ENCODE measurements at places on chromosomes 5 and 9.

DNA sequence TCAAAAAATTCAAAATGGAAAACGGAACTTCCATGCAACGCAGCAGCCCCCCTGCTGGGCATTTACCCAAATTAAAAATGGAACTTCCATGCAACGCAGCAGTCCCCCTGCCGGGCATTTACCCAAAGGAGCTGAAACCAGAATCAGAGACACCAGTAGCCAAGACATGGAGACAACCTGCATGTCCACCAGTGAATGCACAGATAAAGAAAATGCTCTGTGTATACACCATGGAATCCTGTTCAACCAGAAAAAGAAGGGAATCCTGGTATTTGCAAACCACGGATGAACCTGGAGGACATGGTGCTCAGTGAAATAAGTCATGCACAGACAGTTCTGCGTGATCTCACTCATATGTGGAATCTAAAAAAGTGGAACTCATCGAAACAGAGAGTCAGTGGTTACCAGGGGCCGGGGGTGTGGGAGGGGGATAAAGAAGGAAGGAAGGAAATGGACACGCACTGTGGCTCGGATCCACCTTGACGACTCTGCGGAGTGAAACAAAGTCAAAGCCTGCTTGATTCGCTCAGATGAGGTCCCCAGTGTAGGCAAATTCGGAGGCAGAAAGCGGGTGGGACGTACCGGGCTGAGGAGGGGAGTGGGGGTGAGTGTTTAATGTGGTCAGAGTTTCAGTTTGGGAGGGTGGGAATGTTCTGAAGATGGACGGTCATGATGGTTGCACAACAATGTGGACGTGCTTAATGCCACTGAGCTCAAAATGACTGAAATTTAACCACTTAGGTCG lies 40.2 kb upstream of the EXOC3 start:
- DNase-seq: no peak

DNA sequence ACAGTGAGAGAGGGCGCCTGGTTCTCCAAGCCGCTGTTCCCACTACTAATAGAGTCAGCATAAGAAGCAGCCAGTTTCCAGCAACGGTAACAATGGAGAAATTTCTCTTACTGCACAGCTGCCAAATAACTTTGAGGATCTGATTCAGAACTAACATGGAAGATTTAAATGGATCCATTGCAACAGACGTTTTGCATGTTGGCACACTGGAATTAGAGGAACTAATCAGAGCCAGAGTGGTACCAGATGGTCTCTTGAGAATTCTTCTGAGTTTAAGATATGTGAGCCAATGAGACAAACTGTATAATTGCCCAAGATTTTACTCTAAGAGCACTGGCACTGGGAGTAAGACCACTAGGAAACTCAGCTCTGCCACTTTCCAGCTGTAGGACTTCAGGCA lies 186.5 kb downstream of the EFNA5 start:
- no peak for DNase-seq

DNA sequence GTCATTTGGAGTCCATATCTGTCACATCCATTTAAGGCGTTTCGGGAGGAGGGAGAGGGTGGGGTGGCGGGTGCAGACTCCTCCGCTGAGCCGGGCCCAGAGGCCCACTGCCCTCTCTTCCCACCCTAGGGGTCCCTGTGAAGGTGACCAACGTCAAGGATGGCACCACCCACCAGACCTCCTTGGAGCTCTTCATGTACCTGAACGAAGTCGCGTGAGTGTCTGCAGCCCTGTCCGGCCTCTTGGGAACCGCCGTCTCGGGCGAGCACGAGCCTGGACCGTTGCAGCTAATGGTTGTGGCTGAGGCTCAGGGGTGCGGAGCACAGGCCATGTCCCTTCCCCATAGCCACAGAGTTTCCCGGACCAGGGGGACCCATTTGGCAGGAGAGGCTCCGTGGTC lies 34.8 kb downstream of the ASS1 start:
- DNase-seq: no peak

GRCh38 chr9:1013021-1013420 lies 36.6 kb downstream of the DMRT3 start:
- no peak for DNase-seq

DNA sequence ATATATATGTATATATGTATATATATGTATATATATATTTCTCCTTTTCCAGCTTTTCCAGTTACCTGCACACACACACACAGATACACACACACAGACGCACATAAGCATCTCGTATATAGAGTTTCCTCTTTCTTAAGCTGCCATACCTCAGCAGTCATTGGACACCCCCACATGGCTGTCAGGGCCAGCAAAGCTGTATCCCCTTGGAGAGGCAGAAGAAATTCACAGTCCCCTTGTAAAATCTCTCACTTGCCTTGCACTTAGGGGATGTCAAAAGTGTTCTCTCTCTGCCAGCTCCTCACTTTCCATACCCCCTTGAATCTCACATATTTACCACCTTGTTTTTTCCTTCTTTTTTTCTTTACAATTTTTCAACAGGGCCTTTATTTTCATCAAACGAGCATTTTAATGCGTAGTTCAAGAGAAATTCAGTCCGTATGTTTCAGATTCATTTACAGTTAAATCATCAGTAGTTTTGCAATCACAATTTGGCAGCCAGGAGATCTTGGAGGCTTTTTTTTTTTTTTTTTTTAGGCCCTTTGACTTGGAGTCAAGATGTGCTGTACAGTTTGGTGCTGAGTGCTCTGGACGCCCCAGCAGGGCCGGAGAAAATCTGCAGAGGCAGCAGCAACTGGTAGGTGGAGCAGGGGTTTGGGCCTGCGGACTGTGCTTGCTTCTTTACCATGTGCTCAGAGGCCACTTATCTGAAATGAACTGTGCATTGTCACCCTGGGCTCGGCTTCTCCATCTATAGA lies 244.9 kb upstream of the KLF4 start:
- no peak for DNase-seq

- no peak for DNase-seq
Observed at GRCh38 chr9:16131264-16131663, 578.4 kb downstream of the CCDC171 start.

GRCh38 chr5:151703227-151703626 lies 16.5 kb upstream of the SPARC start:
- DNase-seq: no peak

- DNase-seq: no peak
Observed at GRCh38 chr9:38685535-38685934, 34.4 kb downstream of the FAM240B start.

DNA sequence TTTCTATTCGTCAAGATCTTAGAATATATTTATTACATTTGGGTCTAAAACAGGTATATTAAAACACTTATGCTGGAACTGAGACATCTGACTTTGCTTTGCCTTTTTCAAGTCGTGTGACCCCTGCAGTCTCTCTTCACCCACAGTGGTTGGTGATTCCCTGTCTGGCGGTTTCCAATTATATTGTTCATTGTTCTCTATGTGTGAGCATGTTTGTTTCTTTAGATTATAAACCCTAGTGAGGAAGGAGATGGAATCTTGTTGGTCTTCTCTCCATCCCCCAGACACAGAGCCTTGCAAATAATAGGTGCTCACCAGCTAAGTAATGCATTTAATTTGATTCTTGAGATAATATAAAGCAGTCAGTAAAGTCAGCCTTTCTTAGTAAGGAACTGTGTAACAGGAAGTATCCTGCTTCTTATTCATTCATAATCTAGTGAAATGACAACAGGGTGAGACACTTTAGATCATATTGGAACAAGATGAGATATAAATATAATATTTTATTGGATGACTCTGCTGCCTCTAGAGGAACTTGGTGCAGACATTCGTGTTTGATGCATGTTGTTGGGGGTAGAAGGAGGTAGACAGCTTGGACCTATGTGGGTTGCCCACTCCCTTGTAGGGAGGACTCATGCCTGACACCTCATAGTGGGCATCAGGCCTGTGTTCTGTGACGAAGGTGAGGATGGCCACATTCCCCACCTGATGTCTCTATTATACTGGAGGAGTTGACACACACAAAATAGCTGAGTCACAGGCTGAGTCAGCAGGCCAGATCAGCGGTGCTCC lies 88.1 kb downstream of the FGF1 start:
- no peak for DNase-seq

- DNase-seq: no peak
Observed at GRCh38 chr5:5454391-5454790, 31.9 kb downstream of the ICE1 start.

- no peak for DNase-seq
Observed at GRCh38 chr9:114344692-114345091, 15.0 kb downstream of the ORM2 start.

DNA sequence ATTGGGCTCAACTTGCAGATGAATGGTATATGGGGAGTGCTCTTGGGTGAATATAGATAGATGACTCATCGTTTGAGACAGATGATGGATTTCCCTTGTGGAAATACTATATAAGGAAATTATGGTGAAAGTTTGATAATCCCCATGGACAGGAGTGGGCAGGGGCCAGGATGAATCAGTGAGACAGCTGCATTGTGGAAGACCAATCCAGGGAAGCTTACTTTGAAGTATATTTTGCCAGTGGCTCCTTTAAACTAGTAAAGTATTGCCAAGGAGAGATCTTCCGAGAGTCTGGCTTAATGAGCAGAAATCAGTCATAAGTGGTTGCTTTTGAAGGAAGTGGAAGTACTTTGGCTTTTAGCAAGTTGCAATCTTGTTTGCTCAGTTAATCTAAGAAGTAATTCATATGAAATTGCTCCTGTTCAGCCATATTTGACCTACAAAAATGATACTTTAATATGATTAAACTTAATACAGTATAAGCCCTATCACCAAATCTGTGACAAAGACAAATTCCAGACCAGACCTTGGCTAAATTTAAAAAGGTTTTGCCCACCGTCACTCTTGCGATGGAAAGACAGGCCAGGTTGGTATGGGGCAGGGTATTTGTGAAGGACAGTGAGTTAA lies 9.3 kb upstream of the TNC start:
- DNase-seq: no peak

DNA sequence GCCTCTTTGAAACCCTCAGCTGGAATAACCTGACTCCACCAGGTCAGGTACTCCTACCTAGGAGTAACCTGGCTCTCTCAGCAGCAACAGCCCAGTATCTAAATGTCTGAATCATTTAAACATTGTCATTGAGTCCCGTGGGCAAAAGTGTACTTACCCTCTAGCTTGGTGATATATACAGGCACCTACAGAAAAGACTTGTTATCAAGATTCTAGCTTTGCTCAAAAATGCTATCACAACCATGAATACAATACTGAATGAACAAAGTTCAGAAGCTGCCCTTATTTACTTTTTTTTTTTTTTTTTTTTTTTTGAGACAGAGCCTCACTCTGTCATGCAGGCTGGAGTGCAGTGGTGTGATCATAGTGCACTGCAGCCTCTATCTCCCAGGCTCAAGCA lies 268.2 kb downstream of the ZNF608 start:
- no peak for DNase-seq

GRCh38 chr9:88746029-88746742 lies 211.2 kb downstream of the NXNL2 start:
- no peak for DNase-seq

- DNase-seq: no peak
Observed at GRCh38 chr5:154273963-154274827, 83.7 kb downstream of the GALNT10 start.

GRCh38 chr9:70746760-70747159 lies 332.3 kb upstream of the KLF9 start:
- DNase-seq: no peak

- no peak for DNase-seq
Observed at GRCh38 chr5:10746711-10747110, 14.3 kb downstream of the DAP start.

GRCh38 chr5:116404792-116405191 lies 169.8 kb downstream of the SEMA6A start:
- no peak for DNase-seq

DNA sequence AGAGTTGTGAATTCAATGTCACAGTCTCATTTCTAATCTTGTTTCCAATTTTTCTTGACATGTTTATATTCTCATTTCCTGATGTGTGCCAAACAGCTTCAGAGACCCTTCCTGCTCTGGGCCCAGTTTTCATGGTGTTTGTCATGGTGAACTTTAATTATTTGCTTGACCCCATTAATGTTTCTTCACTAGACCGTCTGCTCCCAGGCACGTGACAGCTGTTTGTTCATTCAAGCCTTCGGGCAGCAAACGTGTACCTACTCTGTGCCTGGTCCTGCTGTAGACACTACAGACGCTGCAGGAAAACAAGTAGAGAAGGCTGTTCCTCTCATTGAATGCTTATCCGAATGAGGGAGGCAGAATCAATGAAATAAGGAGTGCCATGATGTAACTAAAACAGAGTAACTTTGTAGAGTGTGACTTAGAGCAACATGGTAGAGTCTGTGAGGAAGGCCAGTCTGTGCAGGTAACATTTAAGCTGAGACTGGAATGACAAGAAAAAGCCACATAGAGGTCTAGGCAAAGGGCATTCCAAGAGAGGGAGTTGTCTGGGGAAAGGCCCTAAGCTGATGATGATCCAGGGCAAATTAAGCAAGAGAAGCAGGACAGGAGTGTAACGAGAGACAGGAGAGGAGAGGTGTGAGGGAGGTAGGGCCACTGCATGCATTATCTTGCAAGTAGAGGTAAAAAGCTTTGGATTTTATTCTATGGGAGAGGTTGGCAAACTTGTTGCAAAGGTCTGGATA lies 191.4 kb downstream of the SEMA5A start:
- DNase-seq: no peak

DNA sequence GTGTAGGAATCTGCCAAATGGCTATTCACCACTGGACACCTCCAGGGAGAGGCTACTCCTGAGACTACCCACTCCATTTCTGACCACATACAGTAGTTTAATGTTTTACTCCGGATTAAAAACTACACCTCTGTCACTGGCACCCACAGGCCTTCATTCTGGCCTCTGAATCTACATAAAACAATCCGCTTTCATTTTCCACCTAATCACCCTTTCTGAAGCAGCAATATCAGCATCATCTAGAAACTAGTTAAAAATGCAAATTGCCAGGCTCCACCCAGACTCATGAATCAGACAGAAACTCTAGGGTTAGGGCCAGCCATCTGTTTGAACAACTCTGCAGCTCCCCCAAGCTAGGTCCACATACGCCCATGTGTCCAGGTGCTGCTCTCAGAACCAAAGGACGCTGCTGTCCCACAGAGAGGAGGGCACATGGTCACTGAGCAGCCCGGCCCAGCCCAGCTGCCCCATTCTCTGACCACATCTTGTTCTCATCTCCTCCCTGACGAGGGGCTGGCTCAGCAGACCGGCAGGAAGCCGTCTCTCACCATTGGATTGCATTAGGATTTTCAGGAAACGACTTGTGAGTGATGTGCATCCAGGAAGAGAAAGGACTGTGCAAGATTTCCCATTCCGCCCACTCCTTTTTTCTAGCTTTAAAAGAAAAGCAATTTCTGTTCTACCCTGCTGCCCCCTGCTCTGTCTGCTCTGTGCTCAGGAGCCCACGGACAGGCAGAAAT lies 34.7 kb downstream of the ADAM19 start:
- DNase-seq: peak; percentile 8

GRCh38 chr5:106019261-106019660 lies 1651.5 kb downstream of the EFNA5 start:
- DNase-seq: no peak

DNA sequence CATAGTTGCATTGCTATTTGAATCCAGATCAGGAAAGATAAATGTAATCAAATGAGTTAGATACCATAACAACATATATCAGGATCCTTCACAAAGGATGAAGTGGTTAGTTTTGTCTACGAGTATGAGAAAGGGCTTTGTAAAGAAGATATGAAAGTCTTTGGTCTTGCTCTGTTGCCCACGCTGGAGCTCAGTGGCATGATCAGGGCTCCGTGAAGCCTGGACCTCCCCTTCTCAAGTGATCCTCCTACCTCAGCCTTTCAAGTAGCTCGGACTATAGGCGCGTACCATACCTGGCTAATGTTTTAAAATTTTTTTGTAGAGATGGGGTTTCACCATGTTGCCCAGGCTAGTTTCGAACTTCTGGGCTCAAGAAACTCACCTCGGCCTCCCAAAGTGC lies 1.8 kb downstream of the SMC5 start:
- no peak for DNase-seq

All from activated CD8-positive, alpha-beta memory T cell treated with anti-CD3 and anti-CD28 coated beads for 48 hours (primary cell).